Cardiac fibroblast (primary cell): ENCODE measurements at places on chromosomes 16 and 17.
A peak's percentile ranks its signal among the peaks of the same experiment; 100 is the strongest.

GRCh38 chr17:8125154-8125946 lies 1.4 kb upstream of the HES7 start:
- DNase-seq: peak; percentile 78

- no peak for DNase-seq
Observed at GRCh38 chr17:40541060-40541872, 24.0 kb downstream of the CCR7 start.

DNA sequence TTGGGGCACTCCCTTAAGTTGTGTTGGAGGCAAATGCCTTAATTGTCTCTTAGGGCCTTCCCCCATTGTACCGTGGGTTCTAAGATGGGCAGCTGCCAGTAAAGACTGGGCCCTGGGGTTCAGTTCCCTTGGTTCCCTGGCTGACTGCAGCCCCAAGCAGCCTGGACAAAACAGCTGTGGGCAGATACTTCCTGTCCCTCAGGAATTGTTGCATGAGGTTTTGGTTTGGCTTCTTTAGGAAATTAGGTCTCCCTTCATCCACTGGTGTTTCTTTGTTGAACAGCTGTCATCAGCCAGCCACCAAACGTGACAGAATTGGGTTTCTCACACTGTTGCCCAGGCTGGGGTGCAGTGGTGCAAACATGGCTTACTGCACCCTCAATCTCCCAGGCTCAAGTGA lies 42.0 kb upstream of the ETV4 start:
- peak; percentile 27 for DNase-seq

GRCh38 chr17:39629898-39630297 lies 3.1 kb downstream of the PPP1R1B start:
- DNase-seq: no peak

- DNase-seq: no peak
Observed at GRCh38 chr16:53642094-53642493, 61.6 kb downstream of the RPGRIP1L start.

DNA sequence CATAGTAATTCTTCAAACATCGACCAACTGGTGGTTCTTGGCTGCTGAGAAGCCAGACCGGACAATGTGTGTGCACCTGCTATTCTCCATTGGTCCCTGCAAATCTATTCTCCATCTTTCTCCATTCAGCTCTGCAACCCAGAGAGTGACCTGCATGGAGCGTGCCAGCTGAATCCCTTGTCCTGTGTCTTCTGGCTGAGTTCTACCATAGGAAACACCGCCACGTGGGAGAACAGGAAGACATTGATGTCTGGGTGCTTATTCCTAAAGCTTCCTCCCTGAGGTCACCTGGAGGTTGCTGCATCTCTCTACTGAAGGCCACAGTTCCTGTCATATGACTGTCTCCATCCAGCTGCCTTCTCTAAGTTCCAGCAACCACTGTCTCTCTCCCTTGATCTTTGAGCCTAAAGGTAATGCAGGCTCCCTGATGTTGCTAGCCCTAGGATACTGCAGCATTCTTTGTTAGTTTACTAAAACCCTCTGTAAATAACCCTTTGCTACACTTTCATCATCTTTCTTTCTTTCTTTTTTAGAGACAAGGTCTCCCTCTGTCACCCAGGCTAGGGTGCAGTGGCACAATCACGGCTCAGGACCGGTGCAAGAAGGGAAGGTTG lies 10.6 kb upstream of the SMG1 start:
- no peak for DNase-seq

DNA sequence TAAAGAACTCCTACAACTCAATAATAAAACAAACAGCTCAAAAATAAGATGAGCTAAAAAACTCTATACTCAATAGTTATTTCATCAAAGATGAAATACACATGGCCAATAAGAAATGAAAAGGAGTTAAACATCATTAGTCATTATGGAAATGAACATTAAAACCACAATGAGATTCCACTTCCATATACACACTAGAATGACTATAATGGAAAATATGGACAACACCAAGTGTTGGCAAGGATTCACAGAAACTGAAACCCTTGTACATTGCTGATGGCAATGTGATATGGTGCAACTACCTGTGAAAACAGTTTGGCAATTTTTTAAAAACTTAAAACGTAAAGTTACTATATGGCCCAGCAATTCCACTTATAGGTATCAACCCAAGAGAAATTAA lies 91.4 kb downstream of the GRIN2A start:
- DNase-seq: no peak

DNA sequence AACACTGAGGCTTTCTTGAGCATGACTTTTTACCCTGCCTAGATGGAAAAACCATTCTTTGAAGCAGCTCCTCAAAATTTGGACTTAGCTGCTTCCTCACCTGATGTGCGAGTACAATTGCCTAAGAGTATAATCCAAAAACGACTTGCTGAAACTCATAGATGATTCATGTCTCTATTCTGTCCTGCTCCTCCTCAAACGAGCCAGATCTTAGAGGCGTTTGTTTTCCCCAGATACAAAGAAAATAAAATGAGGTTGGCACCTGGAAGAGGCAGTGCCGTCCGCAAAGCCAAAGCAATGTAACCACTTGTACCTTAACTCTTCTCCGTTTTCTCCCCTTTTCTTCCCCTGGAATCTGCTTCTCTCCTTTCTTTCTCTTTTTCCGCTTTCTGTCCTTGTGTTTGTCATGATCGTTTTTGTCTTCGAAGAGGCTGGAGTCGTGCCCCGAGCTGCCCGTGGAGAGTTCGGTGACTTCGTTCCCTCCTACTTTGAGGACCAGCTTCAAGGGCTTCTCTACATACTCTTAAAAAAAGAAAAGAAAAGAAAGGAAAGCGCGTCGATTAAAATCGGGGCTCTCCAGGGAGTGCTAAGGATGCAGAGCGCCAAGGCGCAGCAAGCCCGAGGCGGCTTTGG lies 895 bp downstream of the BRD7 start:
- DNase-seq: no peak

- peak; percentile 66 for DNase-seq
Observed at GRCh38 chr17:32319548-32319905, 22.4 kb downstream of the C17orf75 start.

- no peak for DNase-seq
Observed at GRCh38 chr16:29009050-29009837, 24.4 kb downstream of the LAT start.

DNA sequence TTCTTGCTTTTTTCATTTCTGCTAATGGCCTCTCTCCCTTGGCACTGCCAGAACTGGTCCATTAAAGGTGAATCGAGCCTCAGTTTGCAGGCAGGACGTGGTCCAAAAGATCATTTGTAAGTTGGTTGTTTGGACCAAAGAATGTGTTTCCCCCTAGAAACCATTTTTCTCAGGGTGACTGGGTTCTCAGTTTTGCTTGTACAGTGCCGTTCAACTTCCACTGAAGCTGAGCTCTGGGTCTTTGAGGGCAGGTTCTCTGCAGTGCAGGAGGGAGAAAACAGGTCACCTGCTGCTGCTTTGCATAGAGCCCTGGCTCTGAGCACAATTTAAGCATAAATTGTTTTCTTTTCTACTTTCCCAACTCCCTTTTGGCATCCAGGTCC lies 9.0 kb upstream of the AMZ2 start:
- DNase-seq: no peak

- DNase-seq: peak; percentile 64
Observed at GRCh38 chr16:48136547-48137360, 19.0 kb downstream of the ABCC12 start.

- no peak for DNase-seq
Observed at GRCh38 chr17:71825687-71826086, 295.1 kb upstream of the SOX9 start.

GRCh38 chr16:4339455-4339854 lies 11.7 kb downstream of the PAM16 start:
- no peak for DNase-seq

- DNase-seq: no peak
Observed at GRCh38 chr16:72226136-72226535, 54.2 kb upstream of the PMFBP1 start.

DNA sequence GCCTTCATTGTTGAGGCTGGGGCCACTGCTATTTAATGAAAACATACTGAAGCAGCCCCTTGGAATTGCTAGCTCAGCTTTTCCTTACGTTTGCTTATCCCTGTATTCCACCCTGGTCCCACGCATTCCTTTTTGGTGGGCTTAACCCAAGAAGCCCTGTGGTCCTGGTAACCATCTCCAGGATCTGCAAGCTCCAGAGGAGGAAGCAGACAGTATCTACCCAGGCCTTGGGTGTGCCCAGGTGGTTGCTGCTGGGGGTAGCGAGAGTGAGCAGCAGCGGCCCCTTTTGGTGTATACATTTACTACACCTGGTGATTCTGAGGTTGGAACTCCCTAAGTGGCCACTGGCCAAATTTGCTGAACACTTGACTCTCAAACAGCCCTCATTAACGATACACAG lies 97.7 kb downstream of the CBLN1 start:
- no peak for DNase-seq

DNA sequence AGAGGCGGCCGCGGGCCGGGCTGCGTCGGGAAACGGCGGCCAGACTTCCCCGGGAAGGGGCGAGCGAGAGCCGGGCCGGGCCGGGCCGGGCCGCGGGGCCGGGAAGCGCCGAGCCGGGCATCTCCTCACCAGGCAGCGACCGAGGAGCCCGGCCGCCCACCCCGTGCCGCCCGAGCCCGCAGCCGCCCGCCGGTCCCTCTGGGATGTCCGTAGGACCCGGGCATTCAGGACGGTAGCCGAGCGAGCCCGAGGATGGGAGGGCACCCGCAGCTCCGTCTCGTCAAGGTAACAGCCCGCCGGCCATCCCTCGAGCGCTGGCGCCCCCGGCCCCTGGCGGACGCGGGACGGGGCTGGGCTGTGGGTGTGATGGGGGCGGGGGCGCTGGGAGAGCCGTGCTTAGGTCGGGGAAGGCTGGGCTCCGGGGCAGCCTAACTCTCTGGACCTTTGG lies at the start of gene CRHR1:
CRHR1 (plus strand) TSS at position 28 of the 448 bp plus-strand sequence; CDS start at position 253, 225 bp downstream.
- no peak for DNase-seq

- DNase-seq: peak; percentile 48
Observed at GRCh38 chr17:40064971-40065768, 2.4 kb downstream of the THRA start.

GRCh38 chr16:71626858-71627213 lies 852 bp downstream of the MARVELD3 start:
- DNase-seq: no peak

GRCh38 chr16:66204756-66205155 lies 161.7 kb upstream of the CDH5 start:
- DNase-seq: peak; percentile 86

- DNase-seq: peak; percentile 59
Observed at GRCh38 chr17:79800325-79801155, 3.7 kb upstream of the CBX8 start.

DNA sequence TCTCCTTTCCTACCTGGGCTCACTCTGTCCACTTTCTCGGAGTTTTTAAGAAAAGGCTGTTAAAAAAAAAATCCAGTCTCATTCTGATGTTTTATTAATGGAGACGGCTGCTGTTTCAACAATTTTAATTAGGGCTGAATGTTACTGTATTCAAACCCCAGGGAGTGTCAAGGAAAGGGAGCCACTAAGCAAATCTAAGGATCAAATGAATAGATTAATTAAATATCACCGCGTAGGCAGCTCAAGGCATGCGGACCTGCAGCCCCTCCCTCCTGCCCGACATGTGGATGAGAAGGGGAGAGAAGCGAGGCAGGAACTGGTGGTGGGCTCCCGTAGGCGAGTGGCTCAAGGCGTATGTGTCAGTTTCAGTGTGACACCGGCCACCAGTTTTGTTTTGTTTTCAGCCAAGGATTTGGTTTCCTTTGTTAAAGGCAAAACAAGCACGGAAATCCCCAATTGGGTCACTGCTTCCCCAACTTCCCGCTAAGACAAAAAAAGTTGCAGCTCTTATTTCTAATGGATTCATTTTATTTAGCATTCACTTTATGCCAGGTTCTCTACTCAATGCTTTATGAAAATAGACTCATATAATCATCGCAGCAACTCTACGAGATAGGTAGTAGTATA lies 110.6 kb downstream of the GP2 start:
- no peak for DNase-seq

- DNase-seq: peak; percentile 47
Observed at GRCh38 chr17:76179496-76180467, 38.7 kb upstream of the FOXJ1 start.

GRCh38 chr17:72467841-72468653 lies 347.2 kb downstream of the SOX9 start:
- peak; percentile 81 for DNase-seq

GRCh38 chr17:10295728-10296343 lies 77.0 kb downstream of the MYH13 start:
- DNase-seq: peak; percentile 67

DNA sequence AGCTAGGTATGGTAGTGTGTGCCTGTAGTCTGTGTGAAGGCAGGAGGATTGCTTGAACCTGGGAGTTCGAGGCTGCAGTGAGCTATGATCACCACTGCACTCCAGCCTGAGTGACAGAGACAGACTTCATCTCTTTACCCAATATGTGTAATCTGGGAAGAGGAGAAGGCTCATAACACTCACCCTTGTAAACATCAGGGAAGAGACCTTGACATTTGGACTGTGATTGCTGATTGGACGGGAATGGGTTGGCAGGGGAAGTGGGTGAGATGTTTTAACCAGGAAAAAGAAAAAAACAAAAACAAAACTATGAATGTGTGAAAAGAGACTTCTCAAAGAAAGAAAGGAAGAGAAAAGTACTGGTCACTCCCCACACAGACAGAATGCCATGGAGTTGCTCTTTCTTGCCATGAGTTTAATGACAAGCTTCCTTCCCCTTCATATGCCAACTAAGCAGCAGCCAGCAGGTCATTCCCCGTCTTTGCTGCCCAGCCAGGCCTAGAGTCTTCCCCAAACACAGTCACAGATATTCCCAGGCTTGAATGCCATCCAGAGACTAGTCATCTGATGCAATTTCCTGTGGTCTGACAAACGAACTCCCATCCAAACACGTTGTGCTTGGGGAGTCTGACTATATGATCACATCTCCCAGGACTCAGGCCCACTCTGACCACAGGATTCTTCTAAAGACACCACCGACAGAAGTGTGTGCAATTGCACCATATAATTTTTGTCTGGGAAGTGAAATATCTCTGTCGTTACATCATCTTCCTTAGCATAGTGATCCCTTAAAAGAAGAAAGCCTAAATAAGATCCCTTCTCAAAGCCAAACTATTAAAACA lies 3.6 kb upstream of the XAF1 start:
- peak; percentile 100 for DNase-seq

- DNase-seq: no peak
Observed at GRCh38 chr17:8643855-8644506, 13.5 kb upstream of the MYH10 start.

DNA sequence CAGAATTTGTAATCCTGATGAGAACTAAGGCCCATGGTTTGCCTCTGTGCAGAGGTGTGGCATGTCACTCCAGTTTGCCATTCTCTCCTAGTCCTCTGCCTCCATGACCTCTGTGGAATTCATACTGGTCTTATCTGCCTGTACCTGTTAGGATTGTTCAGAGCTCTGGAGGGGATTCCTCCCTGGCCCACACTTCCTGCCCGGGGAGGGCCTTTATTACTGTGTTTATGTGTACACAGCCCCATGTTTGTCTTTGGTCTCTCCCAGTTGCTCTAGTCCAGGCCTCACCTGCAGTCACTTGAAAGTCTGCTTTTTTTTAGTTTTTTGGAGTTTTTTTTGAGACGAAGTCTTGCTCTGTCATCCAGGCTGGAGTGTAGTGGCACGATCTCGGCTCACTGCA lies 36.4 kb downstream of the RHBDL3 start:
- no peak for DNase-seq

DNA sequence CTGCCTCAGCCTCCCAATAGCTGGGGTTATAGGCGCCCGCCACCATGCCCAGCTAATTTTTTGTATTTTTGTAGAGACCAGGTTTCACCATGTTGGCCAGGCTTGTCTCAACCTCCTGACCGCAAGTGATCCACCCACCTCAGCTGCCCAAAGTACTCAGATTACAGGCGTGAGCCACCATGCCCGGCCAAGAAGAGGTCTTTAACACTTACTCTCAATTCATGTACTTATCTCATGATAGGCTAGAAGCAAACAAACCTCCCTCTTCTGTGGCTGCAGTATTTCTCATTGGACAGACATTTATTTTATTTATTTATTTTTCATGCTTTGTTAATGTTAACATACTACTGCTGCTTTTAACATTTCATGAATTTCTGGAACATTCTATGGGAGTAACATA lies 7.0 kb upstream of the NT5C start:
- DNase-seq: no peak
